ENCODE measurements at places on chromosomes 1 and 21.

DNA sequence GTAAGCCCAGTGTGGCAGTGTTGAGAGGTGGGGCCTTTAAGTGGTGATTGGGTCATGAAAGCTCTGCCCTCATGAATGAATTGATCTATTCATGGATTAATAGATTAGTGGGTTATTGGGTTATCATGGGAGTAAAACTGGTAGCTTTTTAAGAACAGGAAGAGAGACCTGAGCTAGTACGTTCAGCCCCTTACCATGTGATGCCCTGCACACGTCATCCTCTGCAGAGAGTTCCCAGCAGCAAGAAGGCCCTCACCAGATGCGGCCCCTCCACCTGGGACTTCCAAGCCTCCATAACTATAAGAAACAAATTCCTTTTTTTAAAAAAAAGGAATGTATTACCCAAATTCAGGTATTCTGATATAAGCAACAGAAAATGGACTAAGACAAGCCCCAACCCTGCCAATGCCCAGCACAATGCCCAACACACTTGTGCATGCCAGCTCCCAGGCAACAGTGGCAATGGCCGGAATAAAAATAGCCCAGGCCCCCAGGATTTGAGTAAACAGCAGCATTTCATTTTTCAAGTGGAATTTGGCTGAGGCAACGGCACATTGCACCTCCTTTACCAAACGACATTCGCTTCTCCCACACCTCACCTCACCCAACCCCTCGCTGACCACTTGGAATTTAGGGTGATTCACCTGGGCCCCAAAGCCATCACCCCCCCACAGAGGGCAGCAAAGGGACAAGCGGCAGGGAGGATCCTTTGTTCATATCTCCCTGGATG, 215.9 kb downstream of the TOMM20 start:
- DNase-seq = no peak

GRCh38 chr1:207240325-207241101, 81.0 kb upstream of the CD55 start:
- no peak for DNase-seq

- DNase-seq = no peak
Observed at GRCh38 chr1:66275083-66275482, 258.9 kb upstream of the SGIP1 start.

DNA sequence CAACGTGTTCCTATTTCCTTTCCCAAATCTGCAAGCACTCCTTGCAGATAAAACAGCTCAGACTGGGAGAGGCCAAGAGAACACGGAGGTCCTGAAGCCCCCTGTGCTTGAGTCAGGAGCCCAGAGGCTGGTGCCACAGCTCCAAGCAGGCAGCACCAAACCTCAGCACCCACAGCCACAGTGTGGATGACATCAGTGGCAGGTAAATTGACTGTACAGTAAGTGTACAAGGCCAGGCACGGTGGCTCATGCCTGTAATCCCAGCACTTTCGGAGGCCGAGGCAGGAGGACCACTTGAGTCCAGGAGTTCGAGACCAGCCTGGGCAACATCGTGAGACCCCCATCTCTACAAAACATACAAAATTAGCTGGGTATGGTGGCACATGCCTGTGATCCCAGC, 1.9 kb upstream of the COL6A1 start:
- DNase-seq = no peak

GRCh38 chr1:236990052-236990445, 14.2 kb downstream of the MT1HL1 start:
- no peak for DNase-seq

DNA sequence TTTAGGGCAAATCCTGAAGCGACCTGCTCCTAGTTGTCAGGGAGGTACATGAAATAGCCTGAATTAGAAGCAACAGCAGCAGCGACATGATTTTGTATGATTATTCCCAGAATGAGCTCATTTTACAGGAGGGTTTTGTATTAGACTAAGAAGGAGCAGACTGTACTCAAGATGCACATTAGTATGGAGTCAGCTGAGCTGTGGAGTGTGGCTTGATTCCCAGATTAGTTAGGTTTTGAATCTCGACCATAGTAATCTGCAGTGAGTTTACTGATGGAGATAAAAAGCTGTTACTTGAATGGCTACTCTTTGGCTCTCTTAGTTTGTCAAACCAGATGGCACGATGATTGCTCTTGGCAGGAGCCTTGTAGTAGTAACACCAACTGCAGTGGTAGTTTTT, 143.1 kb downstream of the PHTF1 start:
- DNase-seq = no peak

DNA sequence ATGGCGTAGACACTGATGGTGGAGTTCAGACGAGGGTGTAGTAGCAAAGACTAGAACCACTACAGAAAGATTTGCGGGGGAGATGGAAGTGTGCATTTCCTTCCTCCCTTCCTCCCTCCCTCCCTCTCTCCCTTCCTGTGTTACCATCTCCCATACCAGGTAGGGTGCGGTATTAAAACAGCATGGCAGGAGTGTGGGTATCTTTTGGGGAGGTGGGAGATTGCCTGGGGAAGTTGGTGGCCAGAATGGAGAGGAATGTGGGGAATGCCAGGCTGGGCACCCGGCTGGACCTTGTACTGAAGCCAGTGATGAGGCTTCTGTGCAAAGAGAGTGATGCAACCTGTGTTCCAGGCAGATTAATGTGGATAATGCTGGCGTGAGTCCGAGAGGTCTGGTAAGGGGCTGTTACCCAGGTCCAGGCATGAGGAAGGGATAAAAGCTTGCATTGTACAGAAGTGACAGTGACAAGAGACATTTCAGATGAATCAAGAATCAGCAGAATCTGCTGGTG, 30.3 kb upstream of the PPP2R5A start:
- DNase-seq = no peak

GRCh38 chr1:28126783-28127490, 38.5 kb upstream of the EYA3 start:
- DNase-seq = no peak

- DNase-seq = no peak
Observed at GRCh38 chr1:218499911-218500310, 154.8 kb downstream of the TGFB2 start.

DNA sequence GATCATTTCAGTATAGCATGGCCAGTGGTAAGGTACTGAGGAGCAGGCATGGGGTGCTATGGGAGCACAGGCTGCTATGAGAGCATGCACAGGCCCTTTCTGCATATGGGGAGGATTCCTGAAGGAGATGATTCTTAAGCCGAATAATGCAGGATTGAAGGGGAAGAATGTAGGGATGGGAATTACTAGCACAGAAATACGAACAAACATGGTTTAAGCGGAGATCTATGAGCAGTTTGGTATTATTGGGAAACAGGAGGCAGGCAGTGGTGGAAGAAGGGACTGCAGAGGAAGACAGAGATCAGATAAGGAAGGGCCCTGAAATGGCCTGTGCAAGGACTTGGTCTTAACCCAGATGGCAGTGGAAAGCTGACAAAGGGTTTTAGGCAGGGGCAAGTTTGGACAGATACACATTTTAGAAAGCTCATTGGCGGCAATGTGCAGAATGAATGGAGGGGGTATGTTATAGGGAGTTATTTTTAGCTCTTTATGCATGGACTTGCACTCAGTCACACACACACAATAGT, 1.7 kb downstream of the OSCP1 start:
- no peak for DNase-seq

- DNase-seq = no peak
Observed at GRCh38 chr21:25838809-25839208, 104.0 kb downstream of the GABPA start.

GRCh38 chr21:43353282-43354025, 73.5 kb downstream of the SIK1 start:
- DNase-seq = no peak

DNA sequence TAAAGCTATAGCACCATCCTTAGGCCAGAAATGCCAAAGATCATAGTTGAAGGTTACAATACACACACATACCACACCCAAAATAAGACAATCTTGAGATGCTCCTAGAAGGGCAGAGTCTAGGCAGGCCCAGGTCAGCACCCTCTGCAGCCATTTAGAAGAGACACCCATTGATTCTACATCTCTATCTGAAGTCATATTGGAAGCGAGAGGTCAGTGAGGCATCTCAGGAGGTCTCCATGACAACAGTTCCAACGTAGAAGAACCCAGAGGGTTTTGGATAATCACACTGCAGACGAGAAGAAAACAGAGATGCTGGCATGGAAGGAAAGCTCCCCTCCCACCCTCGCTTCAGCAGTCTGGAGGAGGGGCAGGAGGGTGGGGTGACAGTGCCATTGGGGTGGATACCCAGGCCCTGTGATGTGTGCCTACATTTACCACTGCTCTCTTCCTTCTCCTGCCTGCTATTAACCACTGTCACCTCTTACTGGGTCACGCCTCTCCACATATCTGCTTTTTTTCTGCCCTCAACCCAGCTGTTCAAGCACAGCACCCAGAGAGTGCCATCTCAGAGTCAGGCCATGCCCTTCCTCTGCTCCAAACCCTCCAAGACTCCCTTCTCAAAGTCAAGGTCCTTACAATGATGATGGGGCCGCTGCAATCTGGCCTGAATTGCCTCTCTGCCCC, 6.2 kb downstream of the TMCO4 start:
- no peak for DNase-seq

DNA sequence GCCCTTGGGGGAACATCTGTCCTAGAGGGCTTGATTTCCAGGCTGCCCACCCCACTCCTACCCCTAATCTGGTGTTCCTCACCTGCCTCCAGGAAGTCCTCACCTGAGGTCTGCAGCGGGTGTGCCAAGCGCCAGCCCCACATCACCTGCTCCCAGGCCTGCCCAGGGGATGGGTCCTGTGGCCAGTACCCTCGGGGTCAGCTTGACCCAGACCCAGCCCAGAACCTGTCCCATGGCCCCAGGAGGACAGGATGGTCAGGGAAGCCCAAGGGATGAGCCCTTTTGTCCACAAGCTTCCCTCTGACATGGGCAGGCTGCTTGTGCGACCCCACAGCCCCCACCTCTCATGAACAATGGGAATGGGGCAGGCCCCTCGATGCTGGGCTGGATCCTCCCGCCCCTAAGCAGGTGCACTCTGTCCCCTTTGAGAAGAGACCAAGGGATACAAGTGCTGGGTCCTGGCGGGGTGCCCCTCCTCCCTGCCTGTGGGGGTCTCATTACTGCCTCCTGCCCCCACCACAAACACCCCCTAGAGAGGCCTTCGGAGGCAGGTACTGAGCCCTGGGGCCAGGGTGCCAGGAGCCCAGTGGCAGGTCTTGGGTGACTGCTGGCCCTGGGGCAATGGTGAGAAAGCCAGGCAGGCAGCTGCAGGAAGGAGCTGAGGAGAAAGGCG, 3.2 kb downstream of the MIB2 start:
- DNase-seq = no peak

DNA sequence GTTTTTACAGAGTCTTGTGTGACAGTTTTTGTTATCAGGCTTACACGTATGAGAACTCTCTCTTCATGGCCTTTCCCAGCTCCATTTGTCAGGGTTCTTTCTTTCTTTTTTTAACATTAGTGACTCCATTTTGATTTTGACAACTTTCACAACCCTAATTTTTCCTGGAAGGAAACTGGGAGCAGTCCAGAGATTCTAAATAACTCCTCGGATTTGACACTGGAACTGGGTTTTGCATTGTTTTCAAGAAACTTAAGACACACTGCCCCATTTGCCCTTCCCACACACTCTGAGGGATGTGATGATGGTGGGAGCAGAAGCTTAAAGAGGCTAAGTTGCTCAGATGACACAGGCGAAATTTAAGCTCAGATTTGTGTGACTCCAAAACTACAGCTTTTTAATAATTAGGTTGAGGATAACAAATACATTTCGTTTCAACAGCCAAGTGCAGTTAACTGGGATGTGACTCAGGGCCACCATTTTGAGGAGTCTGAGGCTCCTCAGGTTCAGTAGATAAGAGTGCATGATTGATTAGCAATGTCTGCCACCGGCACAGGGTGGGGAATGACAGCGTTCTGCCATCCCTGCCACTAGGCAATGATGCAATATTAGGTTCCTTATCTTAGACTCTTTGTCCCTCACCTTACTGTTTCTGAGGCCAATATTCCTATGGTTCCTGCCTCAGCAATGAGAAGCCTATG, 95.1 kb upstream of the ATP1A1 start:
- DNase-seq = no peak

- DNase-seq = no peak
Observed at GRCh38 chr1:150282558-150282958, 204 bp downstream of the CIART start.

- DNase-seq = no peak
Observed at GRCh38 chr1:154155251-154155650, 378 bp upstream of the NUP210L start.

- no peak for DNase-seq
Observed at GRCh38 chr1:152565115-152565514, 1.5 kb downstream of the LCE3E start.

GRCh38 chr1:17059391-17060305, 5.8 kb upstream of the SDHB start:
- DNase-seq = no peak

- DNase-seq = no peak
Observed at GRCh38 chr1:7052701-7053100, 267.4 kb downstream of the CAMTA1 start.

DNA sequence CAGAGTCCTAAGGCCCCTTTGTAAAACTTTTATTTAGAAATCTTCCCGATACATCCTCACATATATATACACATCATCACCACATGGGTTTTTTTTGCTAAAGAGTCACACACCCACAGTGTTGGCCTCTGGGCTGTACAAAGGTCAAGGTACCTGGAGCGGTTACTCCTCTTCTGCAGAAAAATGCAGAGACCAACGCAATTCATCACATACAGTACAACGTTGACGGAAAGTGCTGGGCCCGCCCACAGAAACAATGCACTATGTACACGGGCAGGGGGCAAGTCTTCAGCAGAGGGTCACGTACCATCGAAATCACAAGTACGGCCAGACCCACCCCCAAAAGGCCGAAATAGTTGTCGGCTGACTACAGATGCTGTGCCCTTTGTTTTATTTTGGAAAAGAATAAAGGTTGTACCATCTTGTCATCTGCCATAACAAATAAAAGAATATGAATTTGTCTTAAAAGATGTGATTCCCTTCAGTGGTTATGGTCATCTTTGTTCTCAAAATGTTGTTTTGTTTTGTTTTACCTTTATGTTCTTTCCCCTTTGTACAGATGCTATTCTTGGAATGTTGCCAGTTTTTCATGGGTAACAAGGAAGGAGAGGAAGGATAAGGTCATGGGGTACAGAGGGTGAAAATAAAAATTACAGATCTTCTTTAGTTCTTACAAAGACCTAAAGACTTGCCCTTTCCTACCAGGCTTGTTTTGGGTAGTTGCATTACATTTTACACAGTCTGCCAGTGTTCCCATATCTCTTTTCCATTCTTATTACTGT, 15.6 kb downstream of the TAL1 start:
- no peak for DNase-seq

- DNase-seq = no peak
Observed at GRCh38 chr1:89104687-89105086, 21.2 kb downstream of the GBP2 start.

DNA sequence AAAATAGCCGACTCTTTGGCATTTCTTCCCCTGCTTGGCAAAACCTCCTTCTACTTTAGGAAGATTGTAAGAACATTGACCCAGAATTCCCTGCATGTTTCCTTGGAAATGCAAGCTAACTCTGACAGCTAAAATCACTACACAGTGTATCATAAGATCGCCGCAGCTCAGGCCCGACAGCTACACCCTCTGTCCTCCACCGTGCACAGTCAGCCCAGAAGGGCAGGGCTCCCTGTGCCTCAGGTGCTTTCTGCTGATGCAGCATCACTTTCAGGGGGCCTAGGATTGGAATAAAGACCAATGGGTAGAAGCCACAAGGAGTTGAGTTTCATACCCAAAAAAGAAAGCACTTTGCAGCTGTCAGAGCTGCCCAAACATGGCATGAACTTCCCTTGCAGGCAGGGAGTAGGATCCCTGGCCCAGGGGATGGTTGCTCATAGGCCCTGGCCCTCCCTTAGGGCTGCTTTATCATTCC, 145.3 kb downstream of the SEC16B start:
- DNase-seq = no peak

- no peak for DNase-seq
Observed at GRCh38 chr1:198361237-198361767, 179.2 kb downstream of the ATP6V1G3 start.
